Stimulated activated CD8-positive, alpha-beta memory T cell treated with anti-CD3 and anti-CD28 coated beads, Interleukin-4, amount 100 ng/mL, for 1 hour (primary cell): ENCODE measurements at places on chromosomes 13 and 19.

DNA sequence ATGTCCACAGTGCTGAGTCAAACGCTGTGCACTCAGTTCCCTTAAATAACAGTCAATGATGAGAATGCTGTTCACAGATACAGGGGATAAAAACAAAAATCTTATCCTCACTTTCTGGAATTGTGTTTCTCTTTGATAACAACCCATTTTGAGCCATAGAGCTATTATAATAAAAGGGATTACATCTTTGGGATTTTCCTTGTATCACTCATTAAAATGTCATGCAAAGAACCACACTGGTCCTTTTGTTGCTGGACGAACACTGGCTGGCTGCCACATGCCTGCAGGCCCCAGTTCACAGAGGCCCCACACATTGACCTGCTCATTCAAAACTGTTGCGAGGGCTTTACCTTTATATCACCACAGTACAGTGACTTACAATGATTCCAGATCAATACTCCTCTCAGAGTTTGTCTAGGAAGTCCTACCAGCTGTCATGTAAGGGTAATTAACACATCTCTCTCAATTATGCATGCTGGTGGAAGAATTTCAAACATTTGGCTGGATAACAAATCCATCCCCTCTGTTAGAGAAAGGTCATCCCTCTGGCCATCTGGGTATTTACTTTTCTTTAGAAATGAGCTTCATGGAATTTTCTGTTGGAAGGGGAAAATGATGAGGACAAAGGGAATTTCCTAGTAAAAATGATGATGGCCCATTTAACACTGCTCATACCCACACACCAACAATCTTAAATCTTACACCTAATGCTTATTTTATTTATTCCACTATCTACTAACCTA, 85.9 kb downstream of the MBNL2 start:
- no peak for DNase-seq

DNA sequence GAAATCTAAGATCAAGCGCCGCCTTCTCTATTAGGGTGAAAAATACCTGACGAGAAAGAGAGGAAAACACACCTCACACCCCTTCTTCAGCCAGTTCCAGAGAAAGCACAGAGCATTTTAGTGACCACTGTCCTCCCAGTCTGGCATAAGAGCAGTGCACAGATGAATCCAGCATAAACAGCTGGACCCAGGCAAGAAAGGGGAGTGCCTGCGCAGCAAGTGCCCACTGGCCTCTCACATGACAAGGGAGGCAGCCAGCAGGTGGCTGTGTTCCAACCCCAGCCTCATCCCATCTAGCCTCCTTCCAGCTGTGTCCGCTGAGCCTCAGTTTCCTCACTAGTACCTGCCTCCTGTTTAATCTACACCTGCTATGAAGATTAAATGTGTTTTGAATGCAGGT, 8.0 kb downstream of the MED26 start:
- no peak for DNase-seq

DNA sequence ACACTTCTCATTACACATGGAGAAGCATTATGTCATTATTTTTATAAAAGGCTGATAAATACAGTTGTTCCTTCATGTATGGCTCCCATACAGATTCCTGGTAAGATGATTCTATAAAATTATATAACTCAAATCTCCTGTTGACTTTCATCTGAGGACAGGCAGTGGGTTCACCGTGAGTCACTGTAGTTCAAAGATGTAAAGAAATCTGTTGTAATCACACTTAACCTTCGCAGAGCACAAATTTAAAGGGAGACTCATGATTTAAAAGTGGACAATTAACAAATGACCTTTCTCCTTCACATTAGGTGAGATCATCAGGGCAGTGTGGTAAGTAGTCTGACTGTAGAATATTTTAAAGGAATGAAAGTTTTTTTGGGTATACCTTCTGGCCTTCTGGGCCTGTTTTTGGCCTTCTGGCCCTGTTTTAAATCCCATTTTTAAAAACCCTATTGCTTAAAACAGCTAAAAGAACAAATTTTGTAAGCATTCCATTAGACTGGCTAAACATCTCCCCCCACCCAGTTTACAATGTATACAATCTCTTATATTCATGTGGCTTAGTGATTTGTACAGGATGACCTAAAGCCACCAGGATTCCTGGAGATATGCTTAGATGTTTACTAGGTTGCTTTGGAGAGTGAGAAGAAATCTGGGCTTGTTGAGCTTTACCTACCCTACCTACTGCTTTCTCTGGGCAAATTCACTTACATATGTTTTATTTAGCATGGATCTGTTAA, 171.2 kb downstream of the ITGBL1 start:
- DNase-seq, result no peak

- no peak for DNase-seq
These were observed 6.9 kb downstream of the FBN3 start for GRCh38 chr19:8142513-8142900.

DNA sequence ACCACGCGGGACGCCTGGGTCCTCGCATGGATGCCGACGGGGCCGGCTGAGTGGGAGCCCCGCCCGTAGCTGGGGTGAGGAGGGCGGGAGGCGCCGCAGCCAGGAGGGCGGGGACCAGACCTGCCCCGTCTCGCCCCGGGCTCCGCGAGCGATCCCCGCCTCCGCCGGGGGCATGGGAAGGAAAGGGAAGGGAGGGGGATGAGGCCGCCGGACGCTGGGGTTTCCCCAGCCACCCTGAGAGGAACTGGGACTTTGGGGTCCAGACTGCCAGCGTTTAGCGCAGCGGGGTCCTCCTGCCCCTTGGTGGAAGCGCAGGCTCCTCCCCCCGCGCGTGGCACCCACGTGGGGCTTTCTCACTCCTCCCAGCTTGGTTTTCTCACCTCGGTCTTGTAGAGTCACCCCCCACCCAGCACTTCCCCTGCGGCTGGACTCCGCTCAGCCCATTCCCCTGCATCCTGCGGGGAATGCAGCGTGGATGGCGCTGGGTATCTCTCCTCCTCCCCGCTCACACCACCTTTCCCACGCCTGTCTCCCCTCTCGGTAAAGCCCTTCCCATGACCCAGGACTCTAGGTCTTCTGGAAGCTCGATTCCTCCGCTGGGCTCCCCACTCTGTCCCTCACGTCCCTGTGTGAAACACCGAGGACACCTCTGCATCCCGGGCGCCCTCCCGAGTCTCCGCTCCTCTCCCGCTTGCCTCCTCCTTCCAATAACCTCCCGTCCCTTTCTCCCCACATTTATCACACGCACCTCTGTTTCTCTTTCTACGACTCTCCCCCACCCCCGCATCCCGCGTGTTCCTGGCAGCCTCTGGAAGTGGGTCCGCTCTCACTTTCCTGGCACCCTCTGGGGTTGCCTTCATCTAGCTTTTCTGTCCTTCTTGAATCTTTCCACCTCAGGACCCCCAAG, 2.1 kb downstream of the TGFB1 start:
- DNase-seq, result peak; percentile 68

- peak; percentile 91 for DNase-seq
These were observed 4.8 kb downstream of the SPHK2 start for GRCh38 chr19:48624067-48624594.

GRCh38 chr13:61728471-61728870, 312.8 kb upstream of the PCDH20 start:
- DNase-seq, result no peak

DNA sequence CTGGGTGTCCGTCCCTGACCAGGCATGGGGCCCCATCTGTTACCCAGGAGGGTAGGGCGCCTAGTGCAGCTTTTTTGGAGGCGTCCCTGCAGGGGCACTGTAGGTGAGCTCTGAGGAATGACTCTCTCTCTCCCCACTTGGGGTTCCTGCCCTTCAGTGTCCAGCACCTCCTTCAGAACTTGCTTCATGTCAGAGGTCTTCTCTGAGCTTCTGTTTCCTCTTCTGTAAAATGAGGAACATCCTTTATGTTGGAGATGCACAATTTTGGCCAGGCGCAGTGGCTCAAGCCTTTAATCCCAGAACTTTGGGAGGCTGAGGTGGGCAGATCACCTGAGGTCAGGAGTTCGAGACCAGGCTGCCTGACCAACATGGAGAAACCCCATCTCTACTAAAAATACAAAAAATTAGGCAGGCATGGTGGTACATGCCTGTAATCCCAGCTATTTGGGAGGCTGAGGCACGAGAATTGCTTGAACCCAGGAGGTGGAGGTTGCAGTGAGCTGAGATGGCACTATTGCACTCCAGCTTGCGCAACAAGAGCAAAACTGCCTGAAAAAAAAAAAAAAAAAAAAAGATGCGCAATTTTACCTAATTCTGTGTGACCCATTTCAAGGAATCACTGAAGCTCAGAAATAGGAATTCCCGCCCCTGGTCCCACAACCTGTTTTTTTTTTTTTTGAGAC, 15.2 kb upstream of the PIK3R2 start:
- DNase-seq, result no peak

DNA sequence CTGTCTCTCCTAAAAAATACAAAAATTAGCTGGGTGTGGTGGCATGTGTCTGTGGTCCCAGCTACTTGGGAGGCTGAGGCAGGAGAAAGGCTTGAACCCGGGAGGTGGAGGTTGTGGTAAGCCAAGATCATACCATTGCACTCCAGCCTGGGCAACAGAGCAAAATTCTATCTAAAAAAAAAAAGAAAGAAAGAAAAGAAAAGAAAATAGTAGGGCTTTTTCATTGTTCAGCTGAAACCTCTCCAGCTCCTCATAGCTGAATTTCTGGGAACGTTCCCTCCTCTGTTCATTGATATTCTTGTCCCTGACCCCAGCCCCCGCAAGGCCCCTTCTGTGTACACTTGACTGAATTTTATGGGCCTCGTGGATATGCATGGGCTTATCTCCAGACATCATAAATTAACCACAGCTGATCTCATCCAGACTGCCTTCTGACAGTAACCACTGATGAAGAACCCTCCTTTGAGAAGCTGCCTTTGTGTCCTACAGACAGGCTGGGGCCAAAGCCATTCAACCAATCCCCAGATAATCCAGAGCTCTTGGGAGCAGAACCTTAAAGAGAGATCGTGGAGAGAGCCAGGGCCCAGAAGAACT, at the start of gene ELSPBP1:
Gene ELSPBP1 (plus strand): TSS at position 424 of the 594 bp plus-strand sequence. CDS start 14,036 bp downstream, outside the sequence.
- DNase-seq, result no peak

- no peak for DNase-seq
These were observed 13.9 kb upstream of the MKNK2 start for GRCh38 chr19:2064788-2065524.

DNA sequence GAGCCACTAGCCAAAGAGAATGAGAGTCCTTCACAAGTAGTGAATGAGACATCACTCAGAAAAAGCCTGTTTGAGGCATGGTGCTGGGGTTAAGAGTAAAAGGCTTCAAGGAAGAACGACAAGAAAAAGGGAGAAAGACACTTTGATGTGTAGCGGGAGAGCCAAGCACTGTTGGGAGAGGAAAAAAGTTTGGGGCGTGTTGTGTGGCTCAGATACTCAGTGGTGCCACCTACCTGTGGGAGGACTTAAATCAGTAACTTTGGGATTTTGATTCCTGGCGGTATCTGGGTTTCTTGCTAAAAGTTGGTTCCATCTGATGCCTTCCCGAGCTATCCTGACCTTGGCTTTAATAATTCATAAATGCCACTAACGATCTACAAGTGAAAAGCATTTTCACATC, 12.3 kb downstream of the ELSPBP1 start:
- no peak for DNase-seq

DNA sequence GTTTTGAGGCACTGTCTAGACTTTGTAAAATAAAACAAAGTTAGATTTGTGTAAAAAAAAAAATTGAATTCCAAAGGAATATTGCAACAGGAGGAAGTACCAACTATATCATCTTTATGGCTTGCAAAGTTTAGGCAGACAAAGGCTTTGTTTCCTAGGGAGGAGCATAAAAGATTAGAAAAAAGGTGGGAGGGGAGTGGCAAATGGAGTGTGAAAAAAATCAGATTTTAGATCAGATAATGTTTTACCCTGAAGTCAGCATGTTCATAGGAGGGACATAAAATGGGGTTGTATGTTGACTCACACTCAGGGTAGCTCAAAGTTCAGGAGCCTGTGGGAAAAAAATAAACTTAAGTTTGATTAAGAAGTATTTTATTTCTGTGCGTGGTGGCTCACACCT, 3.7 kb downstream of the ZNF85 start:
- no peak for DNase-seq

- no peak for DNase-seq
These were observed 385.8 kb downstream of the DLEU7 start for GRCh38 chr13:50457415-50458393.

DNA sequence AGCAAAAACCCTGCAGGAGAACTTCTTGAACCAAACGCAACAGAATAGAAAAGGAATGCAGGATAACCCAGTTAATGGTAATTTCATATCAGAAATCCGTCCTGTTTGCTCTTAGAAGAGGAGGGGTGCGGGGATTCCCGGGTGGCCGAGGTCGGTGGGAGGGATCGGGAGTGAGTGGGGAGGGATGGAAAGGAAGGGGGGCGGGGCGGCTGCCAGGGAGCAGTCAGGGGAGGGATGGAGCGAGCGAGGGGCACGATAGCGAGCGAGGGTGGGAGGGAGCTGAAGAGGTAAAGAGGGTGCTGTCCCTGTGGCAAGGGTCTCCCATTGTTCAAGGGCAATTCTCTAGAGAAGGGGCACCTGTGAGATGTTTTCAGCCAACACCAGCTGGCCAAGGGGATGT, 26.5 kb downstream of the CD177 start:
- no peak for DNase-seq

DNA sequence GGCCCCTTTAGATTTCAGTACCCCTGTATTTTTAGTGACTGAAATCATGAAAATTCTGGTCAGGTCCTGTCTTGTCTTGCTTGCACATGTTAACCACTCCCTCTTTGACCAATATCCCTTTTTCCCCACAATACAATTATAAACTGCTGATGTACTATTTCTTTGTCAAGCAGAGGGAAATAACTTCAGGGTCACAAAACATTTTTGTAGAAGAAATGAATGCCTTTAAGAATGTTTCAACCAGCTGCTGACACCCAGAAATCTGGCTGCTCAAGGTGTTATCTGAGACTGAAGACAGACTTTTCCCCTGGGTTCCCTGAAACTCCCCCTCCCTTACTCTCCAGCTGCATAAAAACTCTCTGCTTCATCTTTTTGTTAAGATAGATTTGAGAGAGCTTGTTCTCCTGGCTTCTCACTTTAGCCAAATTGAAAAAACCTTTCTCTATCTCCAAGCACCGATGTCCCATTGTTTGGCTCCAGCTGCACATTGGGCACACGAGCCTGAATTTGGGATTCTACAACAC, 18.4 kb upstream of the ACOD1 start:
- no peak for DNase-seq

DNA sequence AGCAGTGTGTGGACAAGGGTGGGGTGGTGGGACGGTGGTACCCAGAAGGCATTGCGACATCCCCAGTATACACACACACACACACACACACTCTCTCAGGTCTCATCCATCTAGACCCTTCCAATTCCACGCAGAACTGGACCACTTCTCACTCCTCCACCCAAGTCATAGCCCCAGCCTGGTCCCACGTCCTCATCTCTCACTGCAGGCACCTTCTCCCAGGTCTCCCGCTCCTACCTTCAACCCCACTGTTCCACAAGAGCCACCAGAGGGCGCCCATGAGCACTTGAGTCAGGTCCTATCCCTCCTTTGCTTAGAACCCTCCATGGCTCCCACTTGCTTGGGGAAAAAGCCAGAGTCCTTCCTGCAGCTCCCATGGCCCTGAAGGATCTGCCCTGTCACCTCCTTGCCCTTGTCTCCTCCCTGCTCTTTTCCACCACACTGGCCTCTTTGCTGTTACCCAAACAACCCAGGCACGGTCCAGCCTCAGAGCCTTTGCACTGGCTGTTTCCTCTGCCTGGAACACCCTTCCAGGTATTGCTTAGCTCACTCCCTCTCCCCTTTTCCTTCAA, 62.6 kb downstream of the IER2 start:
- DNase-seq, result peak; percentile 53
